ENCODE measurements at places on chromosomes 4 and X.

DNA sequence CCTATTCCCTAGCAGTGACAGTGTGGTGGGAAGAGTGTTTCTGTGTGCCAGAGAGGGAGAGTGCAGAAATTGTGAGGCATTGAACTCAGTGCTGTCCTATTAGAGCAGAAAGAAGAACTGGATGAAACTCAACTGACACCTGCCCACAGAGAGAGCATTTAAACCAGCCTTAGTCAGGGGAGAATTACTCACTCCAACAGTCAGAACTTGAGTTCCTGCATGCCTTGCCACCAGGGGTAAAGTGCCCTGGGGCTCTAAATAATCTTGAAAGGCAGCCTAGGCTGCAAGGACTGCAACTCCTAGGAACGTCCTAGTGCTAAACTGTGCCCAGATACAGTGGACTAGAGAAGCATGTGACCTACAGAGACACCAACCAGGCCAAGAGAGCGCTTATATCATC is 12.8 kb downstream of the CYSLTR1 start:
- DNase-seq, result no peak

- no peak for DNase-seq
Observed at GRCh38 chr4:3531318-3531878, 824 bp downstream of the LRPAP1 start.

GRCh38 chr4:148015058-148015457 is 283.2 kb downstream of the ARHGAP10 start:
- no peak for DNase-seq

DNA sequence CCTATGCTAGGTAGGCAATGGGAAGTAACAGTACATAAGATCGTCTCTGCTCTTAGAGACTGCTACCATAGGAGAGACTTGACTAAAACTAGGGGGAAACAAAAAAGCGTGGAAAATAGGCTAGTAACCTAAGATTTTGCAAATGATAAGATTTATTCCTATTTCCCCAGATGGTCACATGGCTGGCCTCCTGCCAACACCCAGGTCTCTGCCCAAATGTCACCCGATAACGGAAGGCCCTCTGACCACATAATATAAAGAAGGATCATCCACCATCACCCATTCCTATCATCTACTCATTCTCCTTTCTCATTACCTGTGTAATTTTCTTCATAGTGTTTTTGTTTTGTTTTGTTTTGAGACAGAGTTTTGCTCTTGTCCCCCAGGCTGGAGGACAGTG is 4.7 kb downstream of the LAMP2 start:
- no peak for DNase-seq

- DNase-seq, result no peak
Observed at GRCh38 chr4:158535130-158535614, 13.5 kb downstream of the RXFP1 start.

DNA sequence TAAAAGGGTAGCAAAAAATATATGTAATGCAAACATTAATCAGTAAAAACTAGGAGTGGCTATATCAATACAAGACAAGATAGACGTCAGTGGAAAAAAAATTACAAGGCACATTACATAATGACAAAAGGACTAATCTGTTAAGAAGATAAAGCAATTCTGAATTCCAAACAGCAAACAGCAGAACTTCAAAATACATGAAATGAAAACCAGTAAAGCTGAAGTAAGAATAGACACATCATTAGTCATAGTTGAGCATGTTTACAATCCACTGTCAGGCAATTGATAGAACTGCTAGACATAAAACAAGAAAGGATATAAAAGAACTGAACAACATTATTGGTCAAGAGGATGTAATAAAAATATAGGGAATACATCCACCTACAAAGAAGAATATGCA is 12.2 kb downstream of the SULT1B1 start:
- DNase-seq, result no peak

DNA sequence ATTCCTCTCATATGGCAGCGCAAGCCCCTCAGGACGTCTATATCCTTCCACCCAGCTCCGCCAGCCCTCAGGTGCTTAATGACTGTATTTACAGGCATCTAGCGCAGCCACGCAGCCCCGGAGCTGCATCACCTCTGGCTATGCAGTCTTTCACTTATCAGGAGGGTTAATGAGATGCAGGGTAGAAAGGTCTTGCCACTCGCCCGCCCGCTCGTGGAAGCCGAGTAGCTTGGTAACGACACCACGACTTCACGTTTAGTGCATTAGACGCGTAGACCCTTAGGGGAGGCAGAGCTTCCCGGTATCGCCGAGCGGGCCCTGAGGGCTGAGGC is 1.5 kb upstream of the SLC16A2 start:
- no peak for DNase-seq

- no peak for DNase-seq
Observed at GRCh38 chrX:22313766-22314165, 41.1 kb downstream of the CBLL2 start.

GRCh38 chr4:67160394-67160793 is 384.9 kb downstream of the CENPC start:
- no peak for DNase-seq

DNA sequence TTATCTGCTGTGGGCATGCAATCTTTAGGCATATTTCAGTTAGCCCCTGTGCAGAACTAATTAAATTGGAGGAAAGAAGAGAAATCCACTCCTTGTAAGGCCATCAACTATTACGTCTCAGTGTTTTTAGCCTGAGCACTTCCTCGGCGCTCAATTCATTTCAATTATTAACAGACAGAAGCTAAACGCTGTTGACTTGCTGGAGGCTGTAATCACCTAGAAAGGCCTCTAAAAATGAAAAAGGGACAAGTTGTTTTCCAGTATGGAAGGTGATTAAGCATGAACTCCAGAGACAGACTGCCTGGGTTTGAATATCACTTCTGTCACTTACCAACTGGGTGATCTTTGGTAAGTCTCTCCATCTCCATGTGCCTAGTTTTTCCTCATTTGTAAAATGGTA is 59.6 kb downstream of the LEF1 start:
- DNase-seq, result no peak

DNA sequence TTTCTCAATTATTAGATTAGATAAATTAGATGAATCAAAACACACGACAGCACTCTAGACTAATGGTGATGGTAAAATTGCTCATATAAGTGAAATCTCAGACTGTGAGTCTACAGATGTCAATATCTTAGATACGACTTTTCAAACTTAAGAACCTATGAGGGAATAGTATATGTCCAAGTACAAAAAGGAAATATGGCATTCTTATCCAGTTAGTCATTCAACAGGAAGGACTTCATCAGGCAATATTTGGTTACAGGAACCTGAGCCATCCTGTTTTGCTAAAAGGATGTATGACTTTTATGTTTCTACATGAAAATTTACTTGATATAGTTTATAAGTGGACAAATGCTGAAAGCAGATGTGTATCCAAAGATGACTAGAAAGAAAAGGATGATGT is 107.0 kb downstream of the CT47B1 start:
- no peak for DNase-seq

DNA sequence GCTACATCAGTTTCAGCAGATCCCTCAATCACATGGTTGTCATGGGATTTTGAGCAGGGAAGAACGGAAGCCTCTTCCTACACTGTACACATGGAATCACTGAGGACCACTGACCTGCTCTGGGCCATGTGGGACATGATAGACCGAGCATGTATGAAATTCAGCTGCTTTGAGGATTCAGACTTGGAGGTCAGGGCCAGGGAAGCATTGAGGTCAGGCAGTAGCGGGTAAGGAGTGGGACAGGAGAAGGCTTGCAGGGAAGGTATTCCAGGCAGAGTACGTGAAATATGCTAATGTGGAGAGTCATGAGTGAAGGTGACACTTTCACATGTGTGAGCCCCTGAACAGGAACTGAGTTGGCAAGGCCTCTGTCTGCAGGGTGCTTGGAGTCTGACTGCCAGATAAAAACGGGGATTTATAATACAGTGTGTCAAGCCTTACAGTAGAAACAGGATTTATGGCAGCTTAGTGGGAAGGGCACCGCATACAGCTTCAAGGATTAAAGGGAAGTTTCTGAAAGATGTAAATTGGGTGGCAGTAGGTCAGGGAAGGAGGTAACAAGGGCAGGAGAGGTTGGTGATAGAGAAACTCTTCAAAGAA is 111.7 kb downstream of the STK32B start:
- DNase-seq, result no peak

GRCh38 chr4:120299631-120300030 is 233.0 kb upstream of the MAD2L1 start:
- DNase-seq, result no peak

GRCh38 chrX:155188786-155189185 is 27.5 kb upstream of the VBP1 start:
- DNase-seq, result no peak

- peak; percentile 16 for DNase-seq
Observed at GRCh38 chrX:101206471-101206870, 13.1 kb upstream of the DRP2 start.

- DNase-seq, result no peak
Observed at GRCh38 chr4:47198791-47199190, 167.4 kb downstream of the GABRB1 start.

DNA sequence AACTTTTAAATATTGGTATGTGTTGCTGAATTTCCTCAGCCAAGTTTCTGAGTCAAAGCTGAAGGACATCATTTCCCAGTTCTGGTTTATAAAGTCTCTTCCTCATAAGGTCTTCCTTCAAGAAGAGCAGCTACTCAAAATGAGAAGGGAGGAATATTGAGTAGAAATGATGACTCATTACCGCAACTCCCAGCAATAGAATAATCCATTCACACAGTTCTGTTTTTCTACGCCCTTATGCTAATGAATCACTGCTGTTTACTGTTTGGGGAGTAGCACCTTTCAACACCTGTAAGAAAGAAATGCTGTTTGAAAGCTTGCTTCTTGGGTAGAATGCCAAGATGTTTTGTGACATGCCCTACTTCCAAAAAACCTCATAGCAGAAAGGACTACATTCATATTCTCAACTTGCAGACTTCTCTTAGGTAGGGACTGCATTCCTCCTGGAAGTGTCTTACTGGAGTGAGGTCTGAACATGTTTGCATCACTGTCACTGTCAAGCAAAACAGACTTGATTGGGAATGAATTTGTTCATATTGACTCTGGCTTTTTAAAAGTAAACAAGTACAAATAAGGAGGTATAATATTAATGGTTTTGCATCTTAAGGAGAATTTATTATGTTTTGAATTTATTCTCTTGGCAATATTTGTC is 147.2 kb upstream of the BANK1 start:
- no peak for DNase-seq

- DNase-seq, result peak; percentile 4
Observed at GRCh38 chrX:9352694-9353411, 112.0 kb upstream of the TBL1X start.

Data from HepG2 (cell line).